Activated CD4-positive, alpha-beta T cell treated with anti-CD3 and anti-CD28 coated beads, Interleukin-2, amount 50 U/mL, for 48 hours (primary cell): ENCODE measurements at places on chromosomes 4 and X.
A peak's percentile ranks its signal among the peaks of the same experiment; 100 is the strongest.

DNA sequence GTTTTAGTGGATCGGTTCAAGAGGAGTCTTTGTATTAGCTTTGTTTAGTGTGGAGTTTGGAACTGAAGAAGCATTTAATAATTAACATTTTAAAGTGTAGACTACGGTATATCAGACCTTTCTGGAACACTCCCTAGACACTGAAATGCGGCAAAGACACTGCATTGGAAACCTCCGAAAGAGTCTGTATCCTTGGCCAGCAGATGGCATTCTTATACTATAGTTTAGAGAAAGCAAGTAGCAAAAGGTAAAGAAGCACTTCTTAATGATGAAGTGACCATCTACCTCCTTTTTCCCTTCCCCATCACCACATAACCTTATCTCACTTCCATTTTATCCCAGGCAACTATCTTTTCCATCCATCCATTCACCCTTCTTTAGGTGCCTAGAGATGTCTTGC, 7.6 kb downstream of the FABP2 start:
- DNase-seq: no peak

DNA sequence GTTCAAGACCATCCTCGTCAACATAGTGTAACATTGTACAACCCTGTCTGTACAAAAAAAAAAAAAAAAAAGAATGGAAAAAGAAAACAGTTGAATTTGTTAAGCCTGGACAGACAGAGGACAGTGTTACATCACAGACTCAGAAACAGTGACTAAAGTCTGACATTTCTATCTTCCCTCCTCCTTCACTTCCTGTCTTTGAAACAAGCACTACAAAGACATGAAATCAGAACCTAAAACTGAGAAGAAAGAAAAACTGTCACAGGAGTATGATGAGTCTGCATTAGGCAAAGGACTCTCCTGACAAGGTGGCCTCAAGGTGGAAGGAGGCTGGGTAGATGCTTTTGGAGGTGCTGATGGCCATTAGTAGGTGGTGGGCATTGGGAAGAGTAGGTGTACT, 126.7 kb downstream of the RBM47 start:
- DNase-seq: no peak

DNA sequence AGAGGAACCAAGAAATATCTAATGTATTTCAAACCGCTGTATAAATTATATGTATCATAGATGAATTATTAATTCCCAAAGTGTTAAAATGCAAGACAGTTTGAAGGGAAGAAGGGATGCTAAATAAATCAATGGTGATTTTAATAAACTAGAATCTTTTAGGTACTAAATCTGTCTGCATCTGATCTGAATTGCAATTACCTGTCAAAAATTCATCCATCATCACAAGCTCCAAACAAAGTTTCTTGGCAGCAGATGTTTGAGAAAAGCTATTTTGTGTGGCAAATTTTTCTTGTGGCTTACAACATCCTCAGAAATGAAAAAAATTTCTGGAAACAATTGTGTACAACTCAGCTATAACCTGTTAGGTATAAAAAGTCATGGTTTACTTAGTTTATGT, 816.0 kb upstream of the NDST4 start:
- no peak for DNase-seq

GRCh38 chr4:183838987-183839712, 66.0 kb upstream of the STOX2 start:
- no peak for DNase-seq

- no peak for DNase-seq
These were observed 133.1 kb downstream of the AKAP4 start for GRCh38 chrX:50067435-50068284.

- DNase-seq: no peak
These were observed 174.6 kb downstream of the VEGFC start for GRCh38 chr4:176618138-176618537.

GRCh38 chr4:147674073-147674472, 9.9 kb downstream of the PRMT9 start:
- DNase-seq: no peak

DNA sequence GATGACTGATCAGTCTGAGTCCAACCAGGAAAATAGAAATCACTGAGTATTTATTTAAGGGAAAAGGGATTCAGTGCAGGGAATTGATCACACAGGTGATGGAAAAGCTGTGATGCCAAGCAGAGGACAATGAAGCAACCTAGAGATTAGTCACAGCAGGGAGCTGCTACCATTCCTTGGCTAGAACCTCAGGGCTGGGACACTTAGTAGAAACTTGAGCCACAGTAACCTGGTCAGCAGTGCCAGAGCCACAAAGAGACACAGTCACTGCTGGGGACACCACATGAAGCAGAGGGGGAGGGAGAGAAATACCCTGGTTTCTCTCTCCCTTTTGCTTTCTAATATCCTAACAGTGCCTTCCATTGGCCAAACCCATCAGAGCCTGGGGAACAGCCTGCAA, 38.7 kb downstream of the RTL9 start:
- DNase-seq: no peak

DNA sequence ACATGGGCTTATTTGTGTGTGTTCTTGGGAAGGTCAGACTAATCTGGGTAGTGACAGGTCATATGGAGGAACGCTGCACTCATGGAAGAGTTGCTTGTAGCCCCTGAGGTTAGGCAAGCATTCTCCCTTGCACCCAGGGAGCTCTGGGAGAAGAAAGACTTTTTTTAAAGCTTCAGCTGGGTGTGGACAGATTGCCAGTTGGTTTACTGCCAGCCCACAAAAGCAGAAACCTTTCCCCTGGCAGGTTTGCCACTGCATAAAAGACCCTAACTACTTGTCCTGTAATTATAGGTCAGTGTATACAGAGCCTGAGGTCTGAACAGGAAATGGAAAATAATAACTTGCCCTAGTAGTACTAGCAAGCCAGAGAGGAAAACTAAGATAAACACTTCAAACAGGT, 7.4 kb upstream of the NFKB1 start:
- DNase-seq: no peak

- peak; percentile 50 for DNase-seq
These were observed 278 bp downstream of the RELL1 start for GRCh38 chr4:37685823-37686372.

DNA sequence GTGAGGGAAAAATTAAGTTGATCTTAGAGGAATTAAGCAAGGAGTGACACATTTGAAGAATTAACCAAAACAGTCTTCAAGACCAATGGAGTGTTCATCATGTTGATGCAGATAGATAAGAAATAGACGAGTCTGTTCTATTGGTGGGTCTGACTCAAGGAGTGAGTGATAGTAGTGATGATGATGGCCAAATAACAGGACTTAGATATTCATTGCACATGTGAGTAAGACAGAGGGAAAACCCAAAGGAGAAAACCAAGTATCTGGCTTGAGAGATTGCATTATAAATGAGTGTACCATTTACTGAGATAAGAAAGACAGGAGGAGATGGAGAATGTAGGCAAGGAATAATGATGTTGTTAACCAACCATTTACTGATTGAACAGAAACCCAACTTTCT, 321.3 kb downstream of the ADGRL3 start:
- no peak for DNase-seq

GRCh38 chr4:137754652-137755471, 222.6 kb upstream of the PCDH18 start:
- no peak for DNase-seq

DNA sequence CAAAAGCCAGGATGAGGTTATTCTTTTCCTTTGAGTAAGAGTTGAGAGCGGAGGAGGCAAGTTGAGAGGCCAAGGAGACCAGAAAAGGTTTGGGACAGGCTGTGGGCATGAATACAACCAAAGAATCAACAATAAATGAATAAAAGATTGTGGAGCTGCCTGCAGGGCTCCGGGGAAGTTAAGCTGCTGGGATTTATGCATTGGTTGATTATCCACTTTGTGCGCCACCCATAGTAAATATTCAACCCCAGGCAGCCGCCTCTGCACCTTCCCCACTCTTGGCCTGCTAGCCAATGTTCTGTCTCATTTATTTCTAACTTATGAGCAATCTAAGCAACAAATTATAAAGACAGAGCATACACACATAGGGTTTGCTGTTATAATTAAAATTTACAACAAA, 28.2 kb upstream of the IGSF1 start:
- DNase-seq: no peak

- no peak for DNase-seq
These were observed 12.7 kb downstream of the MAML3 start for GRCh38 chr4:140141210-140141835.

- no peak for DNase-seq
These were observed 145.7 kb upstream of the TBC1D9 start for GRCh38 chr4:140901736-140902336.

- peak; percentile 5 for DNase-seq
These were observed 1.4 kb upstream of the RPS6KA3 start for GRCh38 chrX:20267931-20268701.

GRCh38 chrX:30161043-30161442, 54.3 kb upstream of the MAGEB2 start:
- no peak for DNase-seq

DNA sequence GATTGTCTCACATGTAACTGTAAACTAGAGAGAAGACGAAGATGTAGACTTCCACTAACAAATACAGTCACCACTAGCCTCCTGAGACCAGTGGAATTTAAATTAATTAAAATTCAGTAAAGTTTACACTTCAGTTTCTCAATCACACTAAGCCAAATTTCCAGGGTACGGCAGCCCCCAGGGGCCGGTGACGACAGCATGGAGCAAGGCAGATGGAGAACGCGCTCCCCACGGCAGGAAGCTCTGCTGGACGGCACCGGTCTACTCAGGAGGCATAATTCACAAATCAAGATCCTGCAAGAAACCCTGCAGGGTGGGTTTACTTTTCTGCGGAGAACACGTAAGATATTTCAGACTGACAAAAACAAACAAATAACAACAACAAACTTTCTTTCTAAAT, 80.7 kb downstream of the FAT1 start:
- no peak for DNase-seq

GRCh38 chr4:165199722-165200121, 7.6 kb upstream of the KLHL2 start:
- no peak for DNase-seq

DNA sequence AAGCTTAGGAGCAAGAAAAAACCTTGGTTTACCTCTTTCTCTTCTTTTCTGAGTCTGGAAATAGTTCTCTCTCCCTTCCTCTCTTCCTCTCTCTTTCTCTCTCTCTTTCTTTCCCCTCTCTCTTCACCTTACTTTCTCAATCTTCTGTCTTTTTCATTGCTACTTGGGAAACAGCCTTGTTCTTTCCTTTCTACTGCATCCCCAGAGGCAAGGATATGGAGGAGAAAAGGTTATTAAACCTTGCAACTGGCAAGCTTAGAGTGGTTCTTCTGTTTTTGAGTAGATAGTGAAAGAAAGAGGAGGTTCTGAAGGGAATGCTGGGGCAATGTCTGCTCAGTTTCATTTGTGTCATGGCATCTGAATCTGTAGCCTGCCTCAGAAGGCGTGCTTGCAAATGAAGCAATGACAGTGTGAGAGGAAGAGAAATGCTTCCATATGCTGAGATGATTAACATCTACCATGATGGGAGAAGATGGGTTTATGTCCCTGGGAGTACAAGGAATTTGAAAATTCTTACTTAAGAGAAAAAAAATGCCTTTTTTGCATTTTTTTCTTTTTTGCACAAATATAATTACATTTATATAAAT, 190.6 kb downstream of the CEP135 start:
- DNase-seq: no peak

DNA sequence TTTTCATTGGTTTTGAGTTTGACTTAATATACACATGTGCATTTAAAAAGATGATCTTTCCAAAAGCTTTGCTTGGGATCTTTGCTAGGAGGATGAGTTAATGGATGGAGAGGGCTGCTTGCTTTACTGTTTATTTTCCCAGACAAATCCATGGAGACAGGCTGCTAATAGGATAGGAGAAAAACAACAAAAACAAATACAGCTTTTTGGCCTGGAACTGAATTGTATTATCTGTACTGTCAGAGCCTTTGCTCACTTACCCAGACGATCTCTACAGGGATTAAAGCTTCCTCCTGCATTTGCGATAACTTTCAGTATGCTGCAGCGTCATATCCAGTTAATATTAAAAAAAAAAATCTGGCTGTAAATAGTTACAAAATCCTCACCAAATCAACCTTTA, 190.8 kb upstream of the NUDT6 start:
- no peak for DNase-seq

GRCh38 chrX:22300130-22300529, 27.4 kb downstream of the CBLL2 start:
- DNase-seq: no peak

GRCh38 chrX:10159145-10159468, 2.3 kb downstream of the CLCN4 start:
- no peak for DNase-seq

GRCh38 chrX:103818842-103819619, 13.0 kb downstream of the RAB9B start:
- no peak for DNase-seq

DNA sequence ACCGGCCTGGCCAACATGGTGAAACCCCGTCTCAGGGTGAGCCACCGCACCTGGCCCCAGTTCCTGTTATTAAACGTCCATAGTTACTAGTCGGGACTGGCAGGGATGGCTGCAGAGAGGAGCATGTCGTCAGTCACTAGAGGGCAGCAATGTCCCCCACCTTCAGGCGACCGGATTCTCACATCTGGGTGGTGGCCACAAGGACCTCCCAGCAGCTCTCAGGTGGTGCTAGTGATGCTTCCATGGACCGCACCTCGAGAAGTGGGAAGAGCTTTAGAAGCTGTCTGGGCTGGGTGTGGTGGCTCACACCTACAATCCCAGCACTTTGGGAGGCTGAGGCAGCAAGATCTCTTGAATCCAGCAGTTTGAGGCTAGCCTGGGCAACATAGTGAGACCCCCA, 13.3 kb upstream of the IL3RA start:
- peak; percentile 60 for DNase-seq

DNA sequence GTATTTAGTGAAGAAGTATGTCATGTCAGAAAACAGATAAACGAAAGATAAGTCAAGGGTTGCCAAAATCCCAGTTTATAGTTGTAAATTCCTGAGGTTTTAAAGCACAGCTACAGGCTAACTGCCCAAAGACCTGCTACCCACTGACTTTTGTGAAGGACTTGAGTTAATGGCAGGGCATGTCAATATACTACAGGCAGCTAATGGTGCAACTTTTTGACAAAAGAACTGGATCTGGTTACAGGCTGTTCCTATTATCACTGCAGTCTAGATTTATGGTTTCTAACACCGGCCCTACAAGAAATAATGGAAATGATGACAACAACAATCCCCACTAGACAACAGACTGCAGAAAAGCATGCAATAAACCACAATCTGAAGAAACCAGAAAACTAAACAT, 6.4 kb downstream of the SCML2 start:
- DNase-seq: no peak

DNA sequence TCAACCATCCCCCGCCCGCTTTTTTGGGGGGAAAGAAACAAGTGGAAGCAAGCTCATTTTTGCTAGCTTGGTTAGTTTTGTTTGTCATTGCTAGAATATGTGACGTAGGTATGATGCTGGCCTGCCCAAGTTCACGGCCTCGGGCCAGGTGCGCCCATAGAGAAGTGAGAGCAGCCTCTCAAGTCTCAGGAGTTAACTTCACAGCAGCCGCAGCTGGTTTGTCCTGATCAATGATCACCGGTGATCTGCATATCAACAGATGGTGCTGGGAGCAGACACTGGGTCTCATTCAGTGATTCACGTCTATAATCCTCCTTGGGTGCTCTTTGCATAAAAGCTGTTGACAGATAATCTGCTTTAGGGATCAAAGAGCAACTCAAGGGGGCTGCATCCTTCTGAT, 50.1 kb downstream of the ENPP6 start:
- DNase-seq: no peak

- DNase-seq: no peak
These were observed 33.8 kb upstream of the NAP1L5 start for GRCh38 chr4:88731381-88731780.
